Memory B cell (primary cell): ENCODE measurements at places on chromosomes 7 and 10.
A peak's percentile ranks its signal among the peaks of the same experiment; 100 is the strongest.

DNA sequence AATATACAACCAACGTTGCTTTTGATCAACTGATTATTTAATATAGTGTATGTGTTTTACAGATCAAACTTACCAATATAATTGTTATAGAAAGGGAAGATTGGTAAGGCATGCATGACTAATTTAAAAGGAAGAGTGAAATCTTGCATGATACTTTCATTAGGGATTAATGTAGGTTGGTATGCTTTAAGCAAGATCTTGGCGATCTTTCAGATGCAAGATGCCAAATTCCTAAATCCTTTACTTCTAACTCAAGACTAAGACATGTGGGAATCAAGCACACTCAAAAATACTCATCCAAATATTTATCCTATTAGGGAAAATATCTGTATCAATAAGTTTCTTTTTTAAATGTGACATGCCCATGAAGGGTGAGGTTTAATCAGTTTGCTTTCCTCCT, 321.4 kb upstream of the MEOX2 start:
- no peak for DNase-seq

- DNase-seq: peak; percentile 55
Measured at GRCh38 chr7:138001529-138002095, at the start of gene CREB3L2. TSS of gene CREB3L2 (minus strand) at chr7:138002086. CDS start at chr7:138001705, 381 bp downstream.

GRCh38 chr7:71238581-71239295, 106.8 kb downstream of the GALNT17 start:
- DNase-seq: no peak

- DNase-seq: no peak
Measured at GRCh38 chr7:24133691-24134090, 150.3 kb upstream of the NPY start.

GRCh38 chr10:34524369-34525091, 290.6 kb downstream of the PARD3 start:
- no peak for DNase-seq

GRCh38 chr10:116760919-116761318, 18.6 kb upstream of the HSPA12A start:
- DNase-seq: no peak

GRCh38 chr7:151590071-151590849, 70.6 kb upstream of the RHEB start:
- DNase-seq: no peak

DNA sequence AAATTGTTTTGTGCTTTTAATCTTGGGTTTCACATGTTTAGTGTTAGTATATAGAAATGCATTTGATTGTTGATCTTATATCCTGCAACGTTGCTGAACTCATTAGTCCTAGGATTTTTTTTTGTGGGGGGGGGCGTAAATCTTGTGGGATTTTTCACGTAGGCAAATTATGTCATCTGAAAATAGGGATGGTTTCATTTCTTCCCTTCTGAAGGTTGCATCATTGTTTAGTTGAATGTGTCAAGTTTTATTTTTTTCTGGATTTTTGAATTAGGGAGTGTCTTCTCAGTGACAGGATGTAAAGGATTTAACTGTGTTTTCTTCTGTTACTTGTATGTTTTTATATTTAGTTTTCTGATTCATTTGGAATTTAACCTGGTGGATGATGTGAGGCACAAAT, 26.7 kb downstream of the MKLN1 start:
- DNase-seq: no peak

- DNase-seq: no peak
Measured at GRCh38 chr7:139355320-139355719, 4.4 kb upstream of the LUC7L2 start.

DNA sequence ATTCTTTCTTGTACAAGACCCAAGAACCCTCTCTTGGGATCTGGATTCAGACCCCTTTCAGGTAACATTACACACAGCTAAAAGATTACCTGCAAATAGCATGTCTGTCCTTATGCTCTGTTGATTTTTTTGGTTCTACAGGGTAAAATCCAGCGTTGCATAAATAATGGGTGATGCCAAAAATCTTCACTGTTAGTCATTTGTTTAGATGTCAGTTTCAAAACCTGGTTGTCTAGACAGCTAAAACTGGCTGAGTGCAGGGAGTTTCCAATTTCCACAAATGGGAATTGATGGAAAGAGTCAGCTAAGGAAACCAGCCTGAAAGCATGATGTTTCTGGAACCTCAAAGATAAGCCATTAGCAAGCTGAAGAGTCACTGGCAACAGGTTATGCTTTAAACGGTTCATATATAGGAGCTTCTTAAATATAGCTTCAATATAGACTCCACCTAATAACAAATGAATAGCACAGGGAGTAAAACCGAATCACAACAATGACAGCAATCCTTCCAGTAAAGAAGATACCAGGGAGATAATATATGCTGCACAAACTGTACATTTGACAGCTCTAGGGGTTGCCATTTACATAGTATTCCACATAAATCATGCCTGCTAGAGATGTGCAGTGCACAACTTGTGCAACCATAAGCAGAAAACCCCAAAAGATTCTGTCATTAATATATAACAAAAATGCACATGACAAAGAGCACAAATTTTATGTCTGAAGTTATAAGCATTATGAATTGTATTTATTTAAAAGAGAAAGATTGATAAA, 20.4 kb downstream of the CCDC71L start:
- DNase-seq: no peak

GRCh38 chr10:84204122-84204521, 9.8 kb downstream of the CDHR1 start:
- no peak for DNase-seq

GRCh38 chr10:92413011-92413410, 122.0 kb downstream of the MARCHF5 start:
- DNase-seq: no peak

DNA sequence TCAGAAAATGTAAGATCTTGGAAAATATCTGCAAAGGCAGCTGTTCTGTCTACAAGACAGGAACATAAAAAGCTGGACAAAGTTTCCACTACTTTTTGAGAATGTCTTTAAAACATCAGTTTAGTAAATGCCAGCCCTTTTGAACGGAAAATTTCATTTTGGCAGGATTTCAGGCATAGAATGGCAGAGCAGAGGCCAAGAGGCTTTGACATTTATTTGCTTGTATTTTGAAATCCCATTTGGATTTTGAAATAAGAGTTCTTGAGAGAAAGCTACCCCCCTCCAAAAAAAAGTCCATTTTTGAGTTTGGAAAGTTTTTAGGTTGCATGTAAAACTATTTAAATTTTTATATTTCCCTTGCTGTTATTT, 3.1 kb upstream of the ETV1 start:
- no peak for DNase-seq

- no peak for DNase-seq
Measured at GRCh38 chr7:112110175-112110574, 96.0 kb downstream of the DOCK4 start.

DNA sequence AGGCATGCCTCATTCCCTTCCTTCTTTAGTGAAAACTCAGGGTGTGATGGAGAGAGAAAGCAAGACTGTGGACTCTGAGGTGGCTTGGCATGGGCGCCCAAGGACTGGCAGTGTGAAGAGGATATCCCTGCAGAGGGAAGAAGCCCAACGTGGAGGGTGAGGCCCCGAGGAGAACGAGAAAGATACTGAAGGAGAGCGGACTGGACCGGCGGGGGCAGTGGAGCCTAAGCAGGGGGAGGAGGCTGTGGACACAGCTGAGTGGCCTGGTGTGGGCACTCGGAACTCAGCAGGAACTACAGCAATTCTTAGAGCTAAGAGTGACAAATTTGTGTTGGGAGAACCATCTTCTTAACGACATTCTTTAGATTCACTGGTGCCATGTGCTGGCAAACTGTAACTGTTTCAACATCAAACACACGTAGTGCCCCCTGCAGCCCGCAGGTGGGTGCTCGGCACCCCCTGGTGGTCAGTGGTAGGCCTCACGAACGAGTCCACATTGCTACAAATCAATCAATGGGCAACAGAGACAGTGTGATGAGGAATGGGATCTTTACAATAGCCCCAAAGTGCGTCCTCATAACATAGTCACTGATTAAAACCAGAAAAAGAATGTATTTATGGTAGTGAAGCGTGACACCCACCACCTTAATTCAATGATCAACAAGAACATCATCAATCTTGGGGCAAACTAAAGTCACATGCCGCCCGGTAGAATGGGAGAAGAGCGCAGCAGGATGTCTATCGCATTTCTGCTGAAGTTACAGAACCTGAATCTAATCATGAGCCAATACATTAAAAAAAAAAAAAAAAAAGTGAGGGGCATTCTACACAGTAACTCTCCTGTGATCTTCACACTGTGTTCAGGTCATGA, 2.0 kb upstream of the SFTPA1 start:
- DNase-seq: no peak

GRCh38 chr7:75914169-75914654, 743 bp upstream of the POR start:
- peak; percentile 28 for DNase-seq

DNA sequence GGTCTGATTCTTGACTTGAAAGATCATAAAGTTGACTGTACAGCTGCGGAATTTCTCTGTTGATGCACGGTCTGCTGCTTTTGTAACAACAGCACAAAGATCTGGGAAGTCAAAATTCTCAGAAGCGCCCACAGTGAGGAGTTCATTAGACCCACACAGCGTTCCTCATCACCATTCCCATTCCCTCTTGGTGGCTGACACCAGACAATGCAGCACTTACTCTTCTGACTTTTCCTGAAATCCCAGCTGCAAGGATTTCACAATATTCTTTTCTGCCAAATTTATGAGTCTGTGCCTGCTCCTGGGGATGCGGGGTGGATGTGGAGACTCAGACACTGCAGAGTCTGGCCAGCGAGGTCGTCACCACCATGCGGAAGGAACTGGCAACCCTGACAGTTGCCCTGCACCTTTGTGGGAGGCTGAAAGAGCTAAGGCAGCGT, 233.9 kb downstream of the FANK1 start:
- DNase-seq: no peak

DNA sequence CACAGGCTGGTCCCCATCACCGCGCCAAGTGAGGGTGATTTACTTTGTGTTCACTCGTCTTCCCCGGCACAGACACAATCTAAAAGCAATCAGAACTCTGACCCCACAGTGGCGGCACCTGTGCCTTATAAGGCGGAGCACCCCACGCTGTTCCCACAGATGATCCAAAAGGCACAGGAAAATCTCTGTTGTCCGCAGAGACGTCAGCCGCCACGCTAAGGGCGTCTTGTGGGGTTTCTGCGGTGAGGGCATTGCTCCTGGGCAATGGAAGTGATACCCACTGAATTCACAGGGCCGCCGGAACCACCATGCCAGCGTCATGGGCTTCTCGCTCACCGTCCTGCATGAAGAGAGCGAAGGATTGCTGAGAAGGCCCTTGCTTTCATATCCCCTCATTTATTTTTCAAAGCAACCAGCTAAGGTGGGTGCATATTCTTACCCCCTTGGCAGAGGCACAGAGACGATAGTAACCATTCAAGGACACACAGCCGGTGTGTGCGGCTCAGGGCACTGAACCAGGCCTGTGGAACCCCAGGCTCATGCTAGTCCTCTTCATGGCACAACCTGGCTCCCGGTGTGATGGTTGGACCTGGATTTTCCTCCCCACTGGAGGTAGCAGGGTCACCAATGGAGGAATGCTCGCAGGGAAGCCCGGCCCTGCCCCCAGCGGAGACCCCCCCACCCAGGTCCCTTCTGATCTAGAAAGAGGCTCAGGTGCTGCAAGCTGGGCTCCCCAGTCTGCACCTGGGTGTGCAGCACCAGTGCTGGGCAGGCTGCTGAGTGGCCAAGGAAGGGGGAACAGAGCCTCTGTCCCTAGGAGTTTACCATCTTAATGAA, 279.0 kb downstream of the TCERG1L start:
- DNase-seq: no peak

DNA sequence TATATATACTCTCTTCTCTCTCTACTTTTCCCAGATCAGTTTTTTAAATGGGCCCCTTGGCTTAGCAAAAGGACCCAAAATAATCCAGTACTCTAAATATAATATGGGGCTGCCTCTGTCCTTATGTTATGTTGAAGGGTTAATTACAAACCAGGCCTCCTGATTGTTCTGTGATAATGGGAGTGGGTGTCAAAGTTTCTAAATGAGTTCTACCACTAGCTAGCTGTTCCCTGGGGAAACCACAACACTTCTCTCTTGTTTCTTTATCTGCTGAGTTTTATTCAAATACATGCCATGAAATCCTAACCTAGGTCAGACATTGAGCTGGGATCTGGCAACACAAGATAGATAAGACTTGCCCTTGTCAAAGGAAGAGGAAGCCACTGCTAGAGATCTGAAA, 3.8 kb downstream of the HTR5A start:
- DNase-seq: no peak

DNA sequence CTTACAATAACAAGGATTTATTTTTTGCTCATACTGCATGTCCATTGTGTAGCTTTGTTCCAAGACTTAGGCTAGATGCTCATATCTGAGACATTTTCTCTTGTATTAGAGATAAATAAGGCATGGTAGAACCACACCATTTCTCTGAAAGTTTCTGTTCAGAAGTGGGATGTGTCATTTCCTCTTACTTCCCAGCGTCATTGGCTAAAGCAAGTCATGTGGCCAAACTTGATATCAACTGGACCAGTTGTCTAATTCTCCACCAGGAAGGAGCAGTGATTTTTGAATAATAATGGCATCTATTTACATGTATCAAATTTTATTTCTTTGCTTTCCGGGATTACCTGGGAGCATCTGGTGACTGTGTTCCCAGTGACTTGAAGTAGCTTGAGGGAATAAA, 38.3 kb downstream of the AHCYL2 start:
- no peak for DNase-seq

DNA sequence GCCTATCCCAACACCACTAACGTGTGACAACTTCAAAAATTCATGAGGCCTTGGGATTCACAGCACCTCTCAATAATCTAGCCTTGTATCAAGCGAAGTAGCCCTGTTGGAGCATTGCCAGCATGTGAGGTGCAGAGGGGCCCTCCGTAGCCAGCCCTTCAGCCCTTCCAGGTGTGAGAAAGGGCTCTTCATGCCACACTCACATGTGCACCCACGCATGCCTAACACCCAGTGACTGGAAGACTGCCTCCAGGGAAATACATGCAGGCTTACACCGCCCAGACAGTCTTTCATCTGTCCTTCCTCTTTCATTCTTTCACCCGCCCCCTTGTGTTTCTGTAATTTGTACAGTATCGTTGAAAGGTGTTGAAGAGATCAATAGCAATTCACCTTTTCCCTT, 26.1 kb downstream of the LRRC4 start:
- DNase-seq: no peak

DNA sequence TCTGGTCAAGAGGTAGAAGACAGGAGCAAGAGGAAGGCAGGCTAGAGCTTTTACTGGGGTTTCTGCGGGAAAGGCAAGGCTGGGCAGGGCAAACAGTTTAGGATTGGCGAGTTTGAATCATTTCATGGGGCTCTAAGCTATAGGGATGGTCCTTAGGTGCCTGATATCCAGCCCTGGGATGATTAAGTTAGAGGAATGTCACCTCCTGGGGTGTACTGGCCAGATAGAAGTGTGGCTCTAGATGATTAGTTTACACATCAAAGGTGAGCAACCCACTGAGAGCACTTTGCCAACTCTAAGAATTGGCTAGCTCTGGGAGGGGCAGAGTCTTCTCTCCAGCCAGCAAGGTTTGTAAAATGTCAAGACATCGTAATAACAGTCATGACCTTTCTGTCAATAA, 52.4 kb downstream of the ZNF365 start:
- DNase-seq: no peak
